ENCODE measurements at places on chromosomes 11 and 22.

DNA sequence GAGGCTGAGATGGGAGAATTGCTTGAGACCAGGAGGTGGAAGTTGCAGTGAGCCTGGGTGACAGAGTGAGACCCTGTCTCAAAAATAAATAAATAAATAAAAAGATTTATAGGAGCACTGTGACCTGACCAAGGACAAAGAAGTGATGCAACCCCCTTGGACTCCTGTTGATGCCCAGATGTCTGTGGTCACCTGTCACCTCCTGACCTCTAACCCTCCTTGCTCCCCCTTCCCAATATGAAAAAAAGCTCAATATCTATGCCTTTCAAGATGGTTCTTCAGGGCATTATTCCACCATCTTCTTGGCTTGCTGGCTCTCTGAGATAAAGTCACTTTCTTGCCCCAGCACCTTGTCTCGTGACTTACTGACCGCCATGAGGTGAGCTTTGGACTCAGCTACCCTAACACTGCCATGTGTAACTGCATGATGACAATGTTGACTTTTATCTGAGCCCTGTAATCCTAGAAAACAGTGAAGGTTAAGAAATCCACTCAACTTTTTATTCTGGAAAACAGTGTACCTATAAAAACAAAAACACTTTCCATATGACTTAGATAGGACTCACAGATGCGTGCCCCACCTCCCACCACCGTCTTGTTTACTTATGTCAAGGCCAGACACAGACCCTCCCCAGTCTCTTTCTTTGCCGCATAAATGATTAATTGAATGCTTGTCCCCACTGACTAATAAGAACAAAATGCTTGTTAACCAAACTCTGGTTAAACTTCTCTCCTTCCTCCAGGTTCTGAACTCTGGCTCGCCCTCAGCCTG, 360.5 kb downstream of the BUD13 start:
- no peak for DNase-seq

GRCh38 chr22:45918459-45919370, 58.2 kb downstream of the WNT7B start:
- no peak for DNase-seq

DNA sequence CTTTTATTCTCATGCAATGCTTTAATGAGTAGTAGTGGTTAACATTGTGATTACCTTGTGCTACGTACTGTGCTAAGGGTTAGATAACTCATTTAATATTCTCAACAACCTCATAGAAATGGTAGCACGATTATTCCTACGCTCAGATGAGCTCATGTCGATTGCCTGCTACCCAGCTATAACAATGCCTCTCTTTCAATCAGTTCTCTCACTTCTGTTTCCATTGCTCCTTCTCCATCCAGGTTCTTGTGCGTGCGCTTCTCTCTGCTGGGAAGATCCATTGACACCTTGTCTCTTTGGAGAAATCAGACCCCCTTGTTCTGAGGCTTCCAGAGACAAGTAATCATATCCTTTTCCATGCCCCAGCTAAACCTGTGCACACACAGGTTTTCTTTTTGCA, 120.8 kb downstream of the NECTIN1 start:
- DNase-seq: no peak

GRCh38 chr11:36115378-36115801, 171.5 kb downstream of the LDLRAD3 start:
- DNase-seq: no peak

- no peak for DNase-seq
Measured at GRCh38 chr11:107669191-107669740, 42.6 kb downstream of the SLN start.

GRCh38 chr11:126452241-126453101, 97.0 kb downstream of the ST3GAL4 start:
- DNase-seq: no peak

DNA sequence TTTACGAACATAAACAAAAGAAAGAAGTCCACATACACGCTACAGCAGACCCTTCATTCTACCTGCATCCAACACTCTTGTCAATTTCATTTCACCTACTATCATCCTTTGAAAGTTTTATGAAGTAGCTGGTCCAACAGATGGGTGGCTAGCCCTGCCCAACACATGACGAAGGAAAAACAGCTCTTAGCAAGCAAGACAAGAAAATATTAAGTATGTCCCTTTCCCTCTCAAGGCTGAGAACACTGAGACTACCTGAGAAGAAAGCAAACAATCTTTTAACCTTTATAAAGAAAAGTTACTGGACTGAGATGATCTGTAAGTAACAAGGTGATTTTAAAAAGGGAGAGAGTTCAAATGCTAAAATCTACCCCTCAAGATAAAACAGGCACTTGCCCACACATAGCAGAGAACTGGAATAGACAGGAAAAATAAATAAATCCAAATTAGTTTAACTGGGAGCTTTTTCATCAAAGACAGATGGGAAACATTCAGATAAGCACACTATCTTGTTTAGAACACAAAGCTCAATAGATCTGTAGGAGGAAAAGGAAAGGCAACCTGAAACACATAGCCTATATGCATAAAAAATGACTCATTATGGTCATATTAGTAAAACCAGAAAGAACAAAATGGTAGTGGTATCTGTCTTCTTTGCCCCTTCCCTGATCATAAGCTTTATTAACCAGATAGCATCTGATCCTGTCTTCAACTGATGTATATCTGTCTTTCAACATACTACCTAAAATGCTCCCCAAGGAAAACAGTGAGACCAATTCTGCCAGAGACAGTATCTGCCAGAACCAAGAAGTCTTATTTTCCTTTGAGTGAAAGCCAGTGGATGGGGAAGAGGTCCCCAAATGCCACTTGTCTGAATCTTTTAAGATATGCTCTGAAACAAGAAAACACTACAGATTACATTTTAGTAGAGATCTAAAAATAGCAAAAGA, 104.3 kb downstream of the MRTFA start:
- DNase-seq: no peak

DNA sequence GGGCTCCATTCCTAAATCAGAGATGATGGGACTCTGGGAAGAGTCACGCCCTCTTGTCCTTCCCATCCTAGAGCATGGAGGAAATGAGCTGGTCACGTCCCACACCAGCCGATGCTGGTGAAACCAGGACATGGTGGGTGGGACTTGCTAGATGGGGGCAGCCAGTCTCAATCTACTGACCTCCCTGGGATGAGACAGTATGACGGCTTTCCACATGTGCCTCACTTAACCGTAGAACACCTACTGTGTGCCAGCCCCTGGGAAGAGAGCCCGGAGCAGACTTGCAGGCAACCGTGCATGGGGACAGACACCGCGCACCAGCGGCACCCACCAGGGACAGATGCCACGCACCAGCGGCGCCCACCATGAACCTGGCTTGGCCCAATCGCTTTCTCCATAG, 3.8 kb downstream of the OSBPL5 start:
- DNase-seq: no peak

- DNase-seq: no peak
Measured at GRCh38 chr22:30436196-30436595, 10.6 kb downstream of the MTFP1 start.

- no peak for DNase-seq
Measured at GRCh38 chr11:34443136-34443535, 4.4 kb downstream of the CAT start.

- DNase-seq: no peak
Measured at GRCh38 chr11:128626913-128627665, 39.7 kb upstream of the ETS1 start.

DNA sequence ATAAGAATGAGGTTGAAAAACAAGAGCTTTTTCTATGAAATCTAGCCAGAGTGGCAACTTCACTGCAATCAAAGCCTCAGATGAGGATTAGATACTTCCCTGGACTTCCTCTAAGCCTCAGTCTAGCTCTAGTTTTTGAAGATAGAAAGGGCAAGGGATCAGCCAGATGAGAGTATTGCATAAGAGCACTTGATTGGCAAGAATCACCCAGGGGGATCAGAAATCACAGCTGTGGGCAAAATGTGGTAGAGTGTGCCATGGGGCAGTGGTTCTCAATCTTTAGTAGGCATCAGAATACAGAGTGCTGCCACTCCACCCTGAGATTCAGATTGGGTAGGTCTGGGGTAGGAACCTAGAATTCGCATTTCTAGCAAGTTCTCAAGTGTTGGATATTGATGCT, 82.4 kb downstream of the EXT2 start:
- no peak for DNase-seq

DNA sequence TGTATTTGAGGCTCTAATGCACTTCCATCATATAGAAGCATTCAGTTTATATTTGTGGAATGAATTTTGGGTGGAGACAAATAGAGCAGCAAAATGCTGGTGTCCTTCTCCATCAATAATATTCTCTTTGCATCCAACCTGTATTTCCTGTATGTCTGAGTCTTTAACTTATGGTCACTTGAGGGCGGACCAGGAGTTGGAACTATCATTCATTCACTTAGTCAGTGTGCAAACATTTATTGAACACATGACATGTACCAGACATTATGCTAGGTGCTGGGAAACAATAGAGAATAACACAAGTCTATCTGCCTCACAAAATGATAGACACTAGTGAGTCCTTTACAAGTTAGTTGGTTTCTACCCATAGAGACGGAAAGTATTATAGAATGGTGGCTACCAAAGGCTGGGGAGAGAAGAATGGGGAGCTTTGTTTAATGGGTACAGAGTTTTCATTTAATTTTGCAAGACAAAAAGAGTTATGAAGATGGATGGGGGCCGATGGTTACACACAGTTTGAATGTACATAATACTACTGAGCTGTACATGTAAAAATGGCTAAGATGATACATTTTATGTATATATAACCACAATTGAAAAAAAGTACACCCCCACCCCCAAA, 4.6 kb upstream of the TMEM123 start:
- DNase-seq: no peak

GRCh38 chr22:32932176-32932575, 126.0 kb downstream of the SYN3 start:
- DNase-seq: no peak

DNA sequence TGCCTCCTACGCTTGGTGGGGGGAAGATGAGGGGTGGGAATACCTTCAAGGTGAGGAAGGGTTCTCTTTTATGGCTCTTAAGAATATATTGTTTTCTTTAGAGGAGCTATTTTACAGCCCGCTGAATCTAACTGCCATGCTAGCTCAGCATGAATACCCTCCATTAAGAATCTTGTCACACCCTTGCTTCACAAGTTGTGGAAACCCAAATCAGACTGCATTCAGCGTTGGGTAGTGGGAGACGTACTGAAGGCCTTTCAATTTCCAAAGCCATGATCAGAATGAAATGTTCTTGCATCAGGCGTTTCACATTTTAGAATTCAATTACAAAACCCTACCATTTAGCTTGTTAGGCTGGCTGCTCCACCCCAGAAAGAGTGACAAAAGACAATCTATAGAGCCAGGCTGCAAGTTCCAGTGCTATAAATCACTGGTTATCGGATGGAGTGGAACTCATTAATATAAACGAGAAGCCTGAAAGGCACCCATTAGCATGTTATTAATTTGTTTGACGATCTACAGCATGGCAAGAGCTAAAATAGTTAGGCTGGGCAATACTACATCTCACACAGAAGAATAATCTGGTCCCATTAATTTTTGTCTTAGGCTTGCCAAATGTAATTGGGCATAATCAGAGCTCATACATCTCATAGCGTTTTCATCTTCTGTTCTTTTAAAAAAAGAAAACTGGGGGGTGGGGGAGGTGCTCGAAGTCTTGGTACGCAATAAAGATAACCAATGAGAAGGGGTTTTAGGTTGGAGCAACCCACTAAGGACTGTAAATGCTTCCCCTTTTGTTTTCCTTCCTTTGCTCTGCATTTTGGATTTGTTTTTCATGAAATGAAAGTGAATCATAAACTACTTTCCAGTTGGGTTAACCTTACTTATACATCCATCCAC, 57.5 kb downstream of the ABTB2 start:
- DNase-seq: no peak

- DNase-seq: no peak
Measured at GRCh38 chr11:112321501-112322172, 61.0 kb upstream of the PLET1 start.

DNA sequence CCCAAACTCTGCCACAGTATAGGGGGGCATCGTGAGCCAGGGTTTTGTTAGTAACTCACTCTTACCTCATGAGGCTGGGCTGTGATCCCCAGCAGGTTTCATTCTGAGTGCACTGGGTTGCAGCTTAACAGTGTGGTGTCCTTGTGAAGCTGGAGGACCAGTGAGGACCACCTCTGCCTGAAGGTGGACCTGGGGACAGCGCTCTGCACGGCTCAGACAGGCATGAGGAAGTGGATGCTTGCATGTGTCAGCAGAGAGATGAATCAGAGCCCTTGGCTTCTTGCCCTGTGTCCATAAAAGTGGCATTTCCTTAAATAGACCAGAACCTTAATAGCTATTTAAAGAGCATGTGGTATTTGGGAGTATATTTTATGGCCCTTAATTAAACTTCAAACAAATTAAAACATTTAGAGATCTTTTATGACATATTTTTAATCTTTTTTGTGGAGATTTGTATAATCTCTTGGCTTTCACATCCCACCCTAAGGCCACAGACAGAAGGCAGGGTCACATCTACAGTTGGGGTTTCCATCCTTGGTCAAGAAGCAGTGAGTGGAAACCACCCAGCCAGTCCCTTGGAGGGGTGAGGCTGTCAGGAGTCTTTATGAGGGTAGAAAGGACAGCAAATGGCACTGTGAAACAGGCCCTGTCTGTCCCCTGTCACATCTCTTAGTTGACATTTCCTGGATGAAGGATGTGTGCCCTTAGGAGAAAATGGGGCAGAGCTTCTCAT, 24.8 kb upstream of the ADORA2A start:
- peak; percentile 56 for DNase-seq

DNA sequence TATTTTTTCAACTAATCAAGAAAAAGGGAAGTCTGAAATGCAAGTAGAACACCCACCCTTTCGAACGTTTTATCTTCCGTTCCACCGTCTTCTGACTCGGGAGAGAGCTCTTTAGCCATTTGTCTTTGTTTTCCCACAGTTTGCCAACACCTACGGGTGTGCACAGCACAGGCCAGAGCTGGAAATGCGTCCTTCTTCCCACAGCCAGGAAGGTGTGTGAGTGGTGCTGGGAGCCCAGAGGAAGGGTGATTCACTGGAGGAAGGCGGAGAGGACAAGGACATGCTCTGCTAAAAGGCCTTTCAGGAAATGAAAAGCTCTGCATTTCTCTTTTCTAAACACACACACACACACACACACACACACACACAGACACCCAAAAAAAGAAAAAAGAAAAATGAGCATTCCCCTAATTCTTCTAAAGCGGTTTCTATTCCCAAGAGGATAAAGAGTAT, 18.5 kb downstream of the ENDOD1 start:
- no peak for DNase-seq

DNA sequence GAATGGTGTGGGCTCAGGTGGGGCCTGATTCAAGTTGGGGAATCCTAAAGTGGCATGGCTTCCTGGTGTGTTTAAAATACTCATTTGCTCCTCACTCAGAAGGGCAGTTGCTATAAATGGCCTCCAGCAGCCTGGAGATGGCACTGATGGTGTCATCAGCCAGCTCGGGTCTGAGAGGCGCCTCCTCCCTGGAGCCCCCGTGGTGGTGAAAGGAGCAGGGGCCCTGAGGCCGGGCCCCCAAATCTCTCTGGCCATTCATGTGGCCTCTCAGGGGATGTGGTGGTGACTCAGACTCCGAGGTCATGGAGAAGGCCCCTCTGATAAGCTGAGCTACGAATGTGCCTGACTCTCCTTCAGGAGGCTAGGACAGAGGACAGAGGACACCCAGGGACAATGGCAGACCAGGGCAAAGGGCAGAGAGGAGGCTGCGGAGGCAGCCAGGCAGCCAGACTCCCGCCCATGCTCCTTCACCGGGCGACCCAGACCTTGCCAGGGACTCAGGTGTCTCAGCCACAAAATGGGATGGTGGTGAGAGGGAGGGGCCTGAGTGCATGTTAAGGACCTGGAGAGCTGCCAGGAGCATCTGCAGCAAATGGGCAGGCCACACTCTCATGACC, 129.2 kb downstream of the CTTN start:
- DNase-seq: no peak

- DNase-seq: peak; percentile 45
Measured at GRCh38 chr11:23359297-23359696, 499.0 kb upstream of the CCDC179 start.
